ENCODE measurements at places on chromosomes 4 and X.

GRCh38 chrX:18698737-18699650 lies 8.5 kb upstream of the PPEF1 start:
- DNase-seq = no peak

DNA sequence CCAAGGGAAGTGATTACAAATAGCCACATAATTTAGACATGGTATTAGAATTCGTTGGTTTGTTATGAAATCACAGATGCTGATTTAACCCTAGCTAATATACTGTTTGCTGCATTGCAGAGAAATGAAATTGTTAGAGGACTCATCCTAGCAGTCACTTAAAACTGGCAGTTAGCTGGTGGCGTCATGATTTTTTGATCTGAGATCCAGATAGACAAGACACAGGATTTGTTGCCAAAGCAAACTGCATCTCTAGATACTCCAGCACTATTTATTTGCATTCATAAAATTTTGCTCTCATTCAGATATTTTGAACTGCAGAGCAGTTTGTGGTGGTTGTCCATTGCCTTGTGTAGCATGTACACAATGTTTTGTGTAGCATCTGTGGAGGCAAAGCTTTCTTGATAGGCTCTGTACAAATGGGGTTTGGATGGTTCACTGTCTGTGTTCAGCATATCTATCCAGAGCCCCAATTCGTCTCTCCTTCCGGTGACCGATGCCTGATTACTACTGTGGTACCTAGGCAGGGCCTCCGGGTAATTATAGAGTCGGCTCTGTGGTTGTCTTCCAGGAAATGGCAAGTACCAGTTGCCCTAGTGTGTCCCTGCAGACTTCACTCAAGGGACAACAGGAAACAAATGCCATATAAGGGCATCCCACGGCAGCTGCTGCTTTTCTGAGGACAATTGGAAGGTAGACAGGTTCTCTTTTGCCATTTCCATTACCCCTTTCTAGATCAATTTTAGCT lies 30.1 kb upstream of the SPARCL1 start:
- DNase-seq = no peak

DNA sequence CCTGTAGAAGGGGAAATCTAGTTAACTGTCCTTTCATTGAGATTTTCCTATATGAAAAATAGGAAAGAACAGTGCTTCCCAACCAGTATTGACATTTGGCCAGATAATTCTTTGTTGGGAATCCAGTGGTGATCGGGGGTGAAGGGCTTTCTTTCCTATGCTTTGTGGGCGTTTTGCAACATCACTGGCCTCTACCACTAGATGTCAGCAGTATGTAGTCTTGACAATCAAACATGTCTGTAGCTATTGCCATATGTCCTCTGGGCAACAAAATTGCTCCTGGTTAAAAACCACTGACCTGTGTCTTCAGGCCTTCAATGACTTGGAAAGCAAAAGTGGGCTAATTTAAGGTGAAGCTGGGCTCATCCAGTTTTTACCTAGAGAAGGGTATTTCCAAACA lies 658.5 kb downstream of the DACH2 start:
- no peak for DNase-seq

- DNase-seq = no peak
These were observed at the start of gene ENPEP for GRCh38 chr4:110475881-110476818. TSS of gene ENPEP (plus strand) at chr4:110476155. CDS start at chr4:110476415, 260 bp downstream.

Measured in amniotic stem cell (primary cell).